Stimulated activated CD8-positive, alpha-beta memory T cell treated with anti-CD3 and anti-CD28 coated beads, Interleukin-2, amount 100 ng/mL, for 1 hour (primary cell): ENCODE measurements at places on chromosomes 12 and 14.

DNA sequence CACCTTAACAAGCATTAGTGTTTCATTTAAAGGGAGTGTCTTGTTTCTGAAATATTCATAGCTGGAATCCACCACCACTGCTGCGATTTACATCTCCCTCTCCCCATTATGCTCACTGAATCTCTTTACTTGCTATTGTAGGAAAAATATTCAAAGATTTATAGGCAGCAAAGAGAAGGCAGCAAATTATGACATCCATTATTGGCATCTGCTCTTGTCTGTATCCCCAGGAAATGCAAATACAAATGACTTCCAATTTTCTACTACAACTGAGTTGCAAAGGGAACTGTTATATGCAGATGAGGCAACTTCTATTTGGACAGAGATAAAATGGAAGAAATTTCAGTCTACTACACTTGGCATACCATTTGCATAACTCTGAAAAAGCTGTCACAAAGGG lies 88.4 kb upstream of the PRKD1 start:
- DNase-seq = no peak

DNA sequence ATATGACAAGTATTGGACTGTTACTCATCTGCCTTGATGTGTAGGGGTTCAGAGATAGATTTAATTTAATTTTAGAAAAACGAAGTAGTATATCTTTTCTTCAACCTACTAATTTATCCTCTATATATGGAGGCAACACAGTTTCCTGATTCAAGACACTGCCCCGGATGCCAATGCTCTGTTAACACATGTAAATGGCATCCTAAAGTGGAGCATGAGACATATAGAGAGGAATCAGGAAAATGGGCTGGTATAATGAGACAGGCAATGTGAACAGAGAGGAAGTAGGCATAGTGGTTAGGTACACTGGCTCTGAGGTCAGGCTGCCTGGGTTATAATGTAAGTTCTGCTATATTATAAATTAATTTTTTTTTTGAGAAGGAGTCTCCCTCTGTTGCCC lies 85.6 kb downstream of the OTOGL start:
- DNase-seq = no peak

DNA sequence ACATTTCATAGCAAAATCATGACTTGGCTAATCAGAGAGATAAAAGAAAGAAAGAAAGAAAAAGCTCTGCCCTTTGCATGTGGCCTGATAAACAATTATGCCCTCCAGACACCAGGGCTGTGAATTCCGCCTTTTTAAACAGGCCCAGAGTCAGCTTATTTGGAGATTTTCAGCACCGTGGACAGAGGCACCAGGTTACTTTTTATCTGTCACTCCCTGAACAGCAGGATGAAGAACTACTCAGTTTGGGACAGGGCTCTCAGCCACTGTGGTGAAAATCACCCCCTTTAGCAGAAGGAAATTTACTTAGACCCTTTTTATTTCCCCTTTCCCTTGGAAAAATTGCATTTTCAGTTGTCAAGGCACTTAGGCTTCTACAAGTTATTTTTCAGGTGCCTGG lies 359.9 kb downstream of the NRXN3 start:
- no peak for DNase-seq

- DNase-seq = no peak
Observed at GRCh38 chr14:76958980-76959710, 69.4 kb downstream of the IRF2BPL start.

- no peak for DNase-seq
Observed at GRCh38 chr12:26554332-26554731, 278.7 kb downstream of the ITPR2 start.
